ENCODE measurements at places on chromosomes 12 and 14.

GRCh38 chr14:29078810-29079522 is 312.4 kb downstream of the FOXG1 start:
- DNase-seq: no peak

DNA sequence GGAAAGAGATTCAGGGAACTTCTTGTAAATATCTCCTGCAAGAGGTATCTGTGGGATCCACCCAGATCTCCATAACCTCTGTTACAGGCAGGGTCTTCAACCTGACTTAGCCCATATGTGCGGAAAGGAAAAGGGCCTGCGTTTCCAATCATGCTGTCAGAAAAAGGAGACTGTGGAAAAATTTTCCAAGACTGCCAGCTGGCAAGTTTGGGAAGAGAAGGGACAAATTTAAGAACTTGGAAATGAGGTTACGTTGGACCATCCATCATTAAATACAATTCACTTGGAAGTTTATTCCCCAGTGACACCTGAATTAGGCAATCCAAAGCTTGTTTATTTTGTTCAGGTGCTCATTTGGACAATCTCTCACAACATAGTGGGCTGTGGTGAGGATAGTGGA is 13.9 kb downstream of the PTHLH start:
- DNase-seq: no peak

DNA sequence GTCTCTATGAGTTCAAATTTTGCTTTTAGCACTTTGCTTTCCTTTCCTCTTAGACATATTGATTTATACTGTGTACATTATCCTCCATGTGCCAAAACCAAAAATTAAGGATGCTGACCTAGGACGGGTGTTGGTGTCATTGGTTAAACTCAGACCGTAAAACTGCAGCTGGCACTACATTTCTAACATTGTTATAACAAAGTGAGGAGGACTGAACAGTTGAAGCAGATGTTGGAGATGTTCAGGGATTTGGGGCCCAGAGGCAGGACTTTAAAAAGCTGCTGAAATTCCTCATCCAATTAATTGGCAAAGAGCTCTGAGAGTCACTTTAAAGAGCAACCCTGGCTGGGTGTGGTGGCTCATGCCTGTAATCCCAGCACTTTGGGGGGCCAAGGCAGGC is 72.4 kb downstream of the TMTC1 start:
- no peak for DNase-seq

DNA sequence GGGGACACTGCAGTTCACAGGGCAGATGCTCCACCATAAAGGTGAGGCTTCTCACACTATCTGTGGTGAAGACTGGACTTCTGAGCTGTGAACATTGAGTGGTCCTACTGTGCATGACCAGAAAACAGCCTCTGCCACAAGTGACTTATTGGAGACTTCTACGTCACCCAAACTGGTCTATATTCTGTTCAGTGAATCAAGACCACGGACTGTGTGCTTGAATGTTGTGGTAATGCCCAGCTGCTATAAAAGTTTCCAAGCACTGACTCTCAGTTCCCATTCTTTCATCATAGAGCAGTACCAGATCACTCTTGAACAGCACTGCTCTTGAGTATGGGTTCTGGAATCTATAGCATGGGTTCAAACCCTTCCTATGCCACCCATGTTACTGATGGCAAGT is 4.8 kb upstream of the PLEK2 start:
- no peak for DNase-seq

DNA sequence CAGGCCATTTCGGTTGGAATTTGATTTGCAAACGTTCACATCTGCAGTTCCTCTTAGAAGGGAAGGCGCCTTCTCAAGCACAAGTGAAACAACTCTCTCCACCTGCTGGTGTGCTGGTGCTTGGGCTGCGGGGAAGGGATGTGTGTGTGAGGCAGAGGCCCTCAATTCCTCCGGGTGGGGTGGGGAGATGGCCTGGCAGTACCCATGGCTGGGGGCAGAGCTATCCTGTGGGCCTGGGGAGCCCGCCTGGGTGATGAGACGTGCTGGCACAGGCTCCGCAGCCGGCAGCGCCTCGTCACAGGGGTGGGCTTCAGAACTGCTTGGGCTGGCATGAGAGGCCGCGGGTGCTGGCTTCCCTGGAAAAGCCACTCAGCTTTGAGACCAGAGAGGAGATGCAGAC is 28.9 kb upstream of the TDRD9 start:
- DNase-seq: no peak

- DNase-seq: no peak
These were observed 21.3 kb upstream of the DIP2B start for GRCh38 chr12:50483488-50483887.

DNA sequence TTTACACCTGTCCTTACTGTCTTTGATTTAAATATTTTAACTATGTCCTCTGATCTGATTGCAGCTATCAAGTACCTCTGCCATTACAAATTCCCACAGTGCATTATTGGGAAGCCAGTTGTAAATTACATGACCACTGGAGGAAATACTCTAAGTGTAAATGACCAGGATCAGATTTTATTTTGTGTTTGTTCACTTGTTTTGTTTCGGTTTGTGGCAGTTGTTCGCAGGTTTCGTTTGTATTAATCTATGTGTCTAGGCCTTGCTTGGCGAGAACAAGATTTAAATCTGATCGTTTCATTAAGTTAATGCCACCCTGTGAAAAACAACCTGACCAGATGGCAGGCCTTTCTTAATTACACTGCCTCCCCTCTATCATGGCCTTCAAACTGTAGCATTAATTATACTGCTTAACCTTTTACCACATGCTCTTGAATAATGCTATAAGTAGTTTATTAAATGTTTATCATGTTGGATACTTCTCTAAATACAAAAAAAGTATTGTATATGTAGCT is 990.1 kb downstream of the TMTC2 start:
- DNase-seq: no peak

- DNase-seq: no peak
These were observed 23.4 kb downstream of the MAP1LC3B2 start for GRCh38 chr12:116582610-116583009.

DNA sequence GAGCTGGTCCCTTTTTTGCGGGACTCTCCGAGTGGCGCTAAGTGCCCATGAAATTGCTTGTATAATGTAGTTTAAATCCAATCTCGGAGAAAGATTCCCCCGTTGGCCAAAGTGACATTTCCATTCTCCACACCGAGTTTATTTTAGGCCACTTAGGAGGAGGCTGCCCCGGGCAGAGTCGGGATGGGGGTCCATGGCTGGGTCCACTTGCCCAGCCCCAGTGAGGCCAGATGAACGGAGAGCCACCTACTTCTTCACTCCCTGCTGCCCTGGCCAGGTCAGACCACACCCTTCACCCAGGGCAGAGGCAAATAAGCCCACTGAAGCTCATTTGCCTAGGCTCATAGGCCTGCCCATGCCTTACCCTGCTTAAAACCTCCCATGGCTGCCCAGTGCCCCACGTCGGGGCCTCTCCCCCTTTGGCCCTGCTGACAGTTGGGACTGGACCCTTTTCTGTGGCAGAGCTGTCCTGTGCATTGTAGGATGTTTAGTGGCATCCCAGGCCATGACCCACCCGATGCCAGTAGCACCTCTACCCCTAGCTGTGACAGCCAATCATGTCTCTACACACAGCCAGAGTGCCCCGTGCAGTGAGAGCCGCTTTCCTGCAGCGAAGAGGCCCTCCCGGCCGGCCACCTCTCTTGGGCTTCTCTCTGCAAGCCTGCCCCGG is 51.3 kb downstream of the FAM222A start:
- no peak for DNase-seq

GRCh38 chr12:27780612-27781408 is 774 bp upstream of the MANSC4 start:
- DNase-seq: no peak

- no peak for DNase-seq
These were observed 267 bp downstream of the CFAP251 start for GRCh38 chr12:121918679-121919038.

DNA sequence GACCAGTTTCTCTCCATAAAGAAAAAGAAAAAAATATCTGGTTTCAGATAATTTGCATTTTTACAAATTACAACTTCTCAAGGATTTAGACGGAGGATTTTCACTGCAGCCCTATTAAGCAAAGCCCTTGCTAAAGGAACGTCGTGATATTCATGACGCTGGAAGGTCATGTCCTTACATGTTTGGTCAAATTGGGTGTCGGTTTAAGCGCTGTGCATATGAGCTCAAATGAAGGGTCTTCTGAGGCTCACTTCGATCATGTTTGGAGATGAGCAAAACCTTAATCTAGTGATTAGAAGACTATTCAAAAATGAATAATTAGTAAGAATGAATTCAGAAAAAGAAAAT is 67.3 kb upstream of the USP15 start:
- no peak for DNase-seq

DNA sequence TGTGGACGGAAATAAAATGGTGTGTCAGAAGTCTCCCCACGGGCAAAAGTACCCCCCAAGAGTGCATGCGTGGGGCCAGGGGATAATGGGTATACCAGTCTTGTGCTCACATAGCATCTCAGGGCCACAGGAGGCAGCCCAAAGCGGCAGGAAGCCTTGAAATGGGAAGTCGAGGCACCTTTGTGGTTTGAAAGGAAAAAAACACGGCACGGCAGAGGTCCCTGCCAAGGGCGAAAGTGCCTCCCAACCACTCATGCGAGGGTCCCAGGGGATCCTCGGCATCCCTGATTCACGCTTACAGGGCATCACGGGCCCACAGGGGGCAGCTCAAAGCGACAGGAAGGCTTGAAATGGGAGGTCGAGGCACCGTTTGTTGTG is 583.2 kb downstream of the ALG10 start:
- DNase-seq: no peak

- no peak for DNase-seq
These were observed 413.7 kb downstream of the PCNX1 start for GRCh38 chr14:71320734-71321573.

- DNase-seq: no peak
These were observed 162.3 kb downstream of the PTCSC3 start for GRCh38 chr14:36014236-36014635.

DNA sequence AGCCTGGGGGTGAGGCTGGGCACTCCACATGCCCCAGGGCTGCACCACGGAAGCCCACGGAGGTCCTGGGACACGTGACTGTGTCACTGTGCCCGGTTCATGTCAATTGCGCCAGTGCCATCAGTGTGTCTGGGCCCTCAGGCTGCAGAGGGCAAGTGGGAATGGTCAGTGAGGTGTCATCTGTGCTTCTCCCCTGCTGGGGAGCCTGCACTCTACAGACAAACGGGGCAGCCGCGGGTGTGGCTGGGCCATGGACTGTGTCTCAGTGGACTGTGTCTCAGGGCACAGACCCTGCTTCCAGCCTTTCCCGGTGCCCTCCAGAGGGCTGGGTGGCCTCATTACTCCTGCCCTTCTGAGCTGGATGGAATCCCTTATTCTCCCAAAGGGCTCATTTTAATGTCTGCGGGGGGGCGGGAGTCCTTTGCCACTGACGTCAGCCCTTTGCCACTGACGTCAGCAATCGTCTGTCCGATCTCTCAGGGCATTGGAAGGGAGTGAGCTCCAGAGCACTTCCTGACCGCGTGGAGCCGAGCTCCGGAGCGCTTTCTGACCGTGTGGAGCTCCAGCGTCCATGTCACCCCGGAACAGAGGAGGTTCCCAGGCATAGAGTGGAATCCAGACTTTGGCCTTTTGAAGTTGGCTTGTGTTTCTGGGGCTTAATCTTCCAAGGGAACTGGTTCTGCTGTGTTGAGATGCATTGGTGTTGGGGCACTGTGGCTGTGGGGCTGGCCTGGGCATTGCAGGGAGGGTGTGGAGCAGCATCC is 72.4 kb downstream of the ADGRD1 start:
- DNase-seq: no peak

DNA sequence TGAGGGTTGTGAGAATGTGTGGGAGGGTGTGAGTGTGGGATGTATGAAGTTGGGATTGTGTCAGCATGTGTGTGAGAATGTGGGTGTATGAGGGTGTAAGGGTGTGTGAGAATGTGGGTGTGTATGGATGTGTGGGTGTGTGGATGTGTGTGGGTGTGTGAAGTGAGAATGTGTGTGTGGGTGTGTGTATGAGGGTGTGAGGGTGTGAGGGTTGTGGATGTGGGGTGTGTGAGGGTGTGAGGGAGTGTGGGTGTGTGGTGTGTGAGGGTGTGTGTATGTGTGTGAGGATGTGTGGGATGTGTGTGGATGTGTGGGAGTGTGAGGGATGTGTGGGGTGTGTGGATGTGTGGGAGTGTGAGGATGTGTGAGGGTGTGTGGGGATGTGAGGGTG is 37.0 kb downstream of the TMEM121 start:
- DNase-seq: no peak

DNA sequence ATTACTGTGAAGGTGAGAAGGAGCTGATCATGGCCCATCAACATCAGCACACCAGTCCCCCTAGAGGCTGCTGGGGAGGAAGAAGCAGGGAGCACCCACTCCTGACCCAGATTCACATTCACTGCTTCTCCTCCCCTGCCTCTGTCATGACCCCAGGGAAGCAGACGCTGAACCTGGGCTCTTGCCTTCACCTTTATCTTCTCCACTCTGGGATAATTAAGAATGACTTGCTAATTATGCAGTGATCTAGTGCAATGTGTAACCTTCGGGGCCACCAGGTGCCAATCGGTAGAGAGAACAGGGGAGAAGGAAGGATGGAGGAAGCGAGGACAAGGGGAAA is 44.4 kb upstream of the IQSEC3 start:
- no peak for DNase-seq

DNA sequence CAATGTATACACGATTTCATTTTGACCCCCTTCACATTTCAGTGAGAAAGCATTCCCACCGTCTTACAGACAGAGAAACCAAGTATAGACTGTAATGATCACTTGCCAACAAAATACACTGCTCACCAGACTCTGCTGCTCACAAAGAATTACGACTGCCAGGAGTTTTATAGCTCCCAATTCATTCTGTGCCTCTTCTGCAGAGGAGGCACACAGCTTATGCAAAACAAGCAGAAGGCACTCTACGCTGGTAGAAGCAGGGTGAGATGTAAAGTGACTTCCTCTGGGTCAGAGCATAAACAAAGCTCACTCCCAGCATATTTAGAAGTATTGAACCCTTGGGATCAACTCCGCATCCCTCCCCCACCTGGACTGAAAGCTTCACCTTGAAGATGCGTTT is 14.6 kb downstream of the SPTB start:
- DNase-seq: no peak

DNA sequence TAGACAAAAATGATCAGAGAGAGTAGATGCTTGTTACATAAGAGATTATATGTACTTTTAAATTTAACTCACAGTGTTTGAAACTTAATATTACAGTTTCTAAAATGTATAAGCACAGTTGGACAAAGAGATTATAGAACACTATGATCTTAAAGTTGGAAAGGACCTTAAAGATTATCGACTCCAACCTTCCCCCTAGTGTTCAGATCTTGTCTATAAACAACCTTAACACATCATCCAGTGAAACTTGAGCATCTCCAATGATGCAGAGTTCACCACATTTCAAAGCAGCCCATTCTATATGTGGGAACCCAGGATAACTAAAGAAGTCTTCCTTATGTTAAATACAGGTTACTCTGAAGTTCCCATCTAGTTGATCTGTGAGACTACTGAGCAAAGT is 480.8 kb downstream of the RMST start:
- no peak for DNase-seq

All from stimulated activated CD8-positive, alpha-beta memory T cell treated with anti-CD3 and anti-CD28 coated beads, Interleukin-15, amount 100 ng/mL, for 48 hours (primary cell).